NCI-H187 treated with DMSO at 0.1 percent for 48 hours (cell line): ENCODE measurements at places on chromosomes 7 and 10.

DNA sequence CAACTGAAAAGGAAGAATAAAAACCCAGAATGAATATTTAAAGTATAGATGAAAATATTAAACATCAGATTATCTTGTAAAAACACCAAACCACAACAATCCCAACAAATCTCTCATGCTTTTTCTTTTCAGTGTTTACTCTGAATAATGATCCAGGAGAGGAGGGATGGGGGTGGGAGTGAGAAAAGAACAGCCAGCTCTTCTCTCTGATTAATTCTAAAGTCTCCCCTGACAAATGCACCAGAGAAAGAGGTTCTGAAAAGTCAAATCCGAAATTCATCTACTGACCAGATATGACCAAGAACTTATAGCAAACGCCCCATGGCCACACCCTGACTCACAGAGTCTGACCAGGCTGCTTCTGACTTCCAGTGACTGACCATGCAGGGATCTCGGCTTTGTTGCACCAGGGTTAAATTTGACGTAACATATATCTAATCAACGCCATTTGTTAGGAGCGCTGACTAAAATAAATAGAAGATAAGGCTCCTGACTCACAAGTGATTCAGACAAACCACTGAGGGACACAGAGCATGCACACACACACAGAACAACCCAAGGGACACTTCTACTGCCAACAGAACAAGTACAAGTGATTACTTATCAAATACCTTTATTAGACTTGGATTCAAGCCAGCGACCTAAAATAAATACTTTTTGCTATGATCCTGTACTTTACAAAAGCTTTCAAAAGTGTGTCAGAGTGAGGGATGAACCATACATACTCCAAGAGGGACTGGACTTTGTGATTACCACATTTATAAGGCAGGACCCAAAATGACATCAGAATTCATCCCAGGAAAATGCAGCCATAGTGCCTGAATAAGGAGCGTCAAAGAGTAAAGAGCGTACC, 9.3 kb upstream of the SPOCK2 start:
- DNase-seq, result no peak

GRCh38 chr7:70474639-70475234, 657.2 kb upstream of the GALNT17 start:
- no peak for DNase-seq

DNA sequence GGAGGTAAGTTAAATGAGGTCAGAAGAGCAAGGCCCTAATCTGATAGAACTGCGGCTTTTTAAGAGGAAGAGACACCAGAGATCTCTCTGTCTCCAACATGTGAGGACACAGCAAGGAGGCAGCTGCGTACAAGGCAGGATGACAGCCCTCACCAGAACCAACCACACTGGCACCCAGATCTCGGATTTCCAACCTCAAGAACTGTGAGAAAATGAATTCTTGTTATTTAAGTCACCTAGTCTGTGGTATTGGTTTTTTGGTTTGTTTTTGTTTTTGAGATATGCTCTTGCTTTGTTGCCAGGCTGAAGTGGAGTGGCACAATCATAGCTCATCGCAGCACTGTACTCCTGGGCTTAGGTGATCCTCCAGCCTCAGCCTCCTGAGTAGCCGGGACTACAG, 127.2 kb downstream of the DLG5 start:
- no peak for DNase-seq

DNA sequence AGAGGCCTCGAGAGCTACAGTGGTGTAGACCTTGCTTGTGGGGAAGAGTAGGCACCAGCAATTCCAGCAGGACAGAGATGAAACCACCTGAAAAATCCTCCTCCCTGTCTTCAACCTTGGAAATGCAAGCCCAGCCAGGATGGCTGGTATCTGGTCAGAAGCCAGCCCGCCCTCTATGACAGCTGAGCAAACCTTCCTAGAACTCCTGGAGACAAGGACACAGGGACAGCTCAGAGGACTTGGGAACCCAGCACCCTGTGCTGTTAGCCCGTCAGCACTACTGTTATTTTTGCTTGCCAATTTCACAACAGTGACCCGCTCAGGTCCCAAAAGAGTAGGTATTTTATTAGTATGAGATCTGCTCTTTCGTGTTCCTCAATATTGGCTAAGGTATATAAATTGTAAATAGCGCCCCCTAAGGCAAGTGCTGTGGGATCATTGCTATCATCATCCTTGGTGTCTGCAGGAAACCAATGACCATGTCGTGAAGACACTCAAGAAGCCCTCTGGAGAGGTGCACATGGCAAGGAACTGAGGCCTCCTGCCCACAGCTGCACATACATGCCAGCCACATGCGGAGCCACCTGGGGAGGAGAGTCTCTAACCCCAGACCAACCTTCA, 156.5 kb upstream of the CHST15 start:
- no peak for DNase-seq

DNA sequence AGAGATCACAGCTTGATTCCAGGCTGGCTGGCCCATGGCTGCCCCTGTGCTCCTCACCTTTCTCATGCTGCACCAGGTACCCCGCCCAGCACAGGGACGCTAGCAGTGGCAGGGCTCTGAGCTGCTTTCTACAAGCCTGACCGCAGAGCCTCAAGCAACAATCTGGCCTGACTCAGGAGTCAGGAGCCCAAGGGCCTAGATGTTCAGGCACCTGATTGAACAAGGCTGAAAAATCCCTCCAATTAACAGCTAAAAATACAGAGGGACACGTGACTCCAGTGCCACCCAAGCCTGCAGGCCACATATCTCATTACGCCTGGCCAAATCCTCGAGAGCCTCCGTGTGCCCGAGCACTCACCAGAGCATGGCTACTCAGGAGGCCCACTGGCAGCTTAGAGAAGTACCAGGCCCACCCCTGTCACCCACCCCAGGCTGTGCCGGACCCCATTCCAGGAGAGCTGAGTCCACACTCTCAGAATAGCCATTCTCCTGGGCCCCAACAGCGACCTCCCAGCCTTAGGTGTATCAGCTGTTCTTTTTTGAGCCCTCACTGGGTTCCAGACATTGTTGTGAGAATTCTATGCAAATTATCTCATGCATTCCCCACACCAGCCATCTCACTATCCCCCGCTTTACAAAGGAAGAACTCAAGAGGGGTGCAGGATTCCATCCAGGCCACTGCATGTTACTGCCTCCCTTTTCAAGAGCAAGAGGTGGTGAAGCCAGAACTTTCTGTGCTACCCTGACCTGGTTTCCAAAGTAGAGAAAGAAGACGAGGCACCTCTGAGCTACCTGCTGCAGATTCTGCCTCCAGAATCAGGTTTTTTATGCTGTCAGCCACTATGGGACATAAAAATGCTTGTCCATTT, 98.3 kb downstream of the COL13A1 start:
- DNase-seq, result no peak

DNA sequence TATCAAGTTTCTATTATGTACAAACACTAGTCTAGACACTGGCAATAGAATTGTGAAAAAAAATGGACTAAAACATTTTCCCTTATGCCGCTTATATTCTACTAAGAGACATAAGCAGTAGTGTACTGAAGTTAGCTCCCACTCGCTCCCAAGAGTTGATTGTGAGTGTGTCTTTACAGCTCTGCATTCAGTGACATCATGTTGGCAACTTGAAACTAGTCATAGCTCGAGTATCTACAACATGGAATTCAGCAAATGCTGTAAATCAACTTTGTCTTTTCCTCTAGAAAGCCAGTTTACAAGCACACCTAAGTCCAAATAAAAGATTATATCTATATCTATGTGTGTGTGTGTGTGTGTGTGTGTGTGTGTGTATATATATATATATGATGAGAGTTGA, 58.8 kb upstream of the MAGI2 start:
- DNase-seq, result no peak

DNA sequence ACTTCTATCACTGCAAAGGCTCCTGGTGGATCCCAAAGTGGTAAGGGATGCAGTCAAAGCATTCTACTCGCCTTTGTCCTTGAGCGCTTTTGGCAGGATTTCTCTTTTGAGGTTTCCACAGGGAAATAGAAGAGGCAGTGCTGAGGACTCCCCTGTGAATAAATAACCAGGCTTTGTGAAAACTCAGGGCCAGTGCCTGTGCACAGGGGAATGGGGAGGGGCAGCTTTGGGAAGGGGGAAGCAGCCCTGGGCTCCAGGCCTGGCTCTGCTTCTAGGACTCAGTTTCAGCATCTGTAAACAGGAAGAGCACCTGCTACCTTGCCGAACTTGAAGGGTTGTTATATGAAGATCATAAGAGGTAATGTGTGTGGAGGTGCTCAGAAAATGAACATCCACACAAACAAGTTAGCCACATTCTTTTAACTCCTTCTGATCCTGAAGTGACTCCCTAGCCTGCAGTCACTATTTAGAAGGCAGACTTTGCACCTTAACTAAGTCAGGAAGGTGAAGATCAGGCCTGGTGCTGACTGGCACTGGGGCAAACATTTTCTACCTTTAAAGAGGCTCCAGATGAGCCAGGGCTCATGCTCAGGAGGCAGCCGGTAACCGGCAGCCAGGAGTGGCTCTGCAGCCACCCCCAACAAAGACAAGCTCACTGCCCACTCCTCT, 22.5 kb upstream of the MMP21 start:
- DNase-seq, result no peak

DNA sequence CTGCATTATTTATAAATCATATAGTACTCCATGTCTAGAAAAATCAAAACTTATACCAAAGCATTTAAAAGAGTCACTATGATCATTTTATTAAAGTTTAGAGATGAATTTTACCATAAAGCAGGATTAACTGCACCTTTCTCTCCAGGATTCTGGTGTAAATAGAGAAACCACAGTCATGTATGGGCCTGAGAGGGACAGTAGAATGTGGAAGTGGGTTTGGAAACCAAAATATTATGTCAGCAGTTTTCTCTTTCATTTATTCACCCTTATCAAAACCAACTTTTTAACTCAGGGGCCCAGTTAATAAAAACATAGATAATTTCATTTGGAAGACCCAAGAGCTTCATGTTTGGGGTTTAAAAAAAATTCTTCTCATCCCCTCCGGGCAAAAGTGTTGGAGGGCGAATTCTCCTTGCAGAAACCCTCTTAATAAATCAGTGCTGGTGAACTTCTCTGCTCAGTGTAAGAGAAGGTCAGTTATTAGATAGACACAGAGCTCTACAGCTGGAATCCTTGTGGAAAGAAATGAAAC, 266.2 kb downstream of the CREB5 start:
- no peak for DNase-seq

GRCh38 chr7:44451123-44451522, 39.3 kb downstream of the NUDCD3 start:
- no peak for DNase-seq

- DNase-seq, result no peak
Observed at GRCh38 chr7:29278337-29279069, 83.9 kb downstream of the CHN2 start.

DNA sequence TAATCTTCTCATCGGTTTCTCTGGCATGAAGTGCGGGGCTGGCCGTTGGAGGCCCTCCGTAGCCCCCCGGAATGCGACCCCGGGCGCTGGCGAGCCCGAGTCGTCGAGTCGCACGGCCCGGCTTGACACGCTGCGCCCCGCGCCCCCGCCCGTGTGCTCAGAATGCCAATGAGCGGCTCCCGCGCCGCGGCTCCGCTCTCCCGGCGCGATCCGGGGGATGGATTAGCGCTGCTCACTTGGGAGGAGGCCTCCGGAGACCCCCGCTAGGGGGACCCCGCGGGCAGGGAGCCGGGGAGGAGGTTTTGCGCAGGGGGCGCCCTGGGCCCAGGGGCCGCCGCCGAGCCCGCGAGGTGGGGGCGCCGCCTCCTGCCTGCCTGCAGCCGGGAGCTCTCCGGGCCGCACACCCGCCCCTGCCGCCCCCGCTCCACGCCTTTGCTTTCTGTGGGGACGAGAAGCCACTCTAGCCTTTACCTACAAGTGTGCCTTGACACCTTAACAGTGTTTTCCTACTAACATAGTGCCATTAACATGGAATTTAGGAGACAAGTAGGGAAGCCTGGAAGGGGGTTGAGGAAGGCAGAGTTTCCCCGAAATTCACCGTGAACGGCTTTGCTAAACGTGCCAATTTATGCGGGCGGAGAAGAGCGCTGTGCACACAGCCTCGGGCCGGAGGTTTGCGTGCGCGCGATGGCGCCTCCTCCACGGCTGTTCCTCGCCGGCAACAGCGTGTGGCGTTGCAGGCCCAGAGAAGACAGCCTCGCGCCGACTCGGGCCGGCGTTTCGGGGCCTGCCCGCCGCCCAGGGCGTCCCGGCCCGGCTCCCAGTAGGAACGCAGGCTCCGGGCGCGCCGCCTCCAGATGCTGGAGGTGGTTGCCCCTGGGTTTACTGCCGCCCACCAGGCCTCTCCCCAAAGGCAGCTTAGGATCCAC, 7.1 kb downstream of the SHH start:
- DNase-seq, result no peak

DNA sequence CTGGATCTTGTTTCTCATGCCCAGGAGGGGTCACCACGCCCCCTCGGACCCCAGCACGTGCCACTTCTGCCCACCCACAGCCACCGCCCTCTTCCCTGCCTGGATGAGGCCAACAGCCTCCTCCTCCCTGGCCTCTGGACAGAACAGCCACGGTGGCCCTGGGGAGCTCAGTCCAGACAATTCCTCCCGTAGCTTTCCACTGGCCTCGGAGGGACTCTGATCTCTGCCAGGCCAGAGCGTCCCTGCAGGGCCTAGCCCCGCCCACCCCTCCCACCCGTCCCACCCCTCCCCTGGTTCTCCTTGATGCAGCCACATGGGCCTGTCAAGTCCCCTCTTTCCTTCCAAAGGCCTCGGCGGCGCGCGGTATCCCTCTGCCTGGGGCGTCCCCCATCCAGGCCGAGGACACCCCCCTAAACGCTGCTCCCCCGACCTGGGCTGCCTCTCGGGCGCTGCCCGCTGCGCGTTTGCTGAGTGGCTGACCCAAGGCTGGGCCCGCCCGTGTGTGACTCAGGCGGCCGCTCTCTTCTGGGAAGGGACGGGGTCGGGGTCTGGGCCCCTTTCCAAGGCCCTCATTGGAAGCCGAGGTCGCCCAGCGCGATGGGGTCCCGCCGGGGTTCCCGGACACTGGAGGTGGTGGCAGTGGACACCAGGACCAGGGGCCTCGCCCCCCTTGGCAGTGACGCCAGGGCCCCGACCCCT, 557 bp downstream of the TMEM120A start:
- no peak for DNase-seq

DNA sequence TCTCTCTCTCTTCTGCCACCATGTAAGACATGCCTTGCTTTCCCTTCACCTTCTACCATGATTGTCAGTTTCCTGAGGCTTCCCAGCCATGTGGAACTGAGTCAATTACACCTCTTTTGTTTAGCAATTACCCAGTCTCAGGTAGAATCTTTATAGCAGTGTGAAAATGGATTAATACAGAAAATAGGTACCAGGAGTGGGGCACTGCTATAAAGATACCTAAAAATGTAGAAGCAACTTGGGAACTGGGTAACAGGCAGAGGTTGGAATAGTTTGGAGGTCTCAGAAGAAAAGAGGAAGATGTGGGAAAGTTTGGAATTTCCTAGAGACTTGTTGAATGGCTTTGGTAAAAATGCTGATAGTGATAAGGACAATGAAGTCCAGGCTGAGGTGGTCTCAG, 15.6 kb downstream of the GALNTL5 start:
- DNase-seq, result no peak

- DNase-seq, result no peak
Observed at GRCh38 chr7:44519546-44519945, 21.6 kb downstream of the NPC1L1 start.
